ENCODE measurements at places on chromosomes 11 and 22.

- peak; percentile 28 for DNase-seq
Measured at GRCh38 chr22:30047364-30047738, 32.9 kb upstream of the HORMAD2 start.

GRCh38 chr11:90251599-90251998, 28.8 kb upstream of the CHORDC1 start:
- no peak for DNase-seq

DNA sequence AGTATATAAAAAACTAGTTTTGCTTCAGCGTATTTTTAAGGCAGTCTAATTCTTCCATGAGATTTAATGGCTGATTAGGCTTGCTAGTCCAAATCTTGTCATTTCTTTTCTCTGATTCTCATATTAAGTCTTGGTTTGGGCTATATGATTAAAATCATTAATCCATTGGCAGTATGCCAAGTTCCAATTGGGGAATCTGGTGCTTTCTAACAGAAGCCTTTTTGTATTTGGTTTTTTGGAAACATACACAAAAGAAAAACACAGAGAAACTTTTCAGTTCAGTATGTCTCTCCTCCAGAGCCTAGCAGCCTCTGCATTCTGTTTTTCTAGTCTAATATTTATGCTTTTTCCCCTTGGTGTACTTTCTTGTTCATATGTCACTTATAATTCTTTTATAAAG, 37.9 kb downstream of the SWAP70 start:
- peak; percentile 35 for DNase-seq

- no peak for DNase-seq
Measured at GRCh38 chr11:71451596-71452198, 1.3 kb upstream of the NADSYN1 start.

DNA sequence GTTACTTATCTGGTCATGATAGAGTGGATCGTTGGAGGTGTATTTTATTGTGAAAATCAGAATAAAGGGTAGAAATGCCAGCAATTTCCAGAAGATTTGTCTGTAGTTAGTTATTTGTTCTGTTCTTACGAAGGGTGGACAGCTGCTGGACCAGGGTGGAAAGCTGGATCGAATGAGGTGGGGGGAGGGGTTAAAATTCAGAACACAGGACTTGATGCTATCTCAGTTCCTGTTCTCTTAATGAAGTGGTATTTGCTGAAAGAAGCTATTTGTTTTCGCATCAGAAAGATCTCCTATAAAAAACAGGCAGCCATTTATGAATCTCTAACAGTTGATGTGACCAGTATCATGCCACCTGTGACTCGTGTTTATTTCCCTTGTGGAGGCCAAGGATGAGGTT, 556.2 kb downstream of the OPCML start:
- no peak for DNase-seq

GRCh38 chr11:36002196-36002595, 58.3 kb downstream of the LDLRAD3 start:
- DNase-seq, result no peak

- no peak for DNase-seq
Measured at GRCh38 chr11:111514216-111515031, at the start of gene HOATZ. HOATZ (plus strand) TSS chr11:111514778; CDS start chr11:111514785, 7 bp downstream.
